ENCODE measurements at places on chromosomes 6 and 20.

DNA sequence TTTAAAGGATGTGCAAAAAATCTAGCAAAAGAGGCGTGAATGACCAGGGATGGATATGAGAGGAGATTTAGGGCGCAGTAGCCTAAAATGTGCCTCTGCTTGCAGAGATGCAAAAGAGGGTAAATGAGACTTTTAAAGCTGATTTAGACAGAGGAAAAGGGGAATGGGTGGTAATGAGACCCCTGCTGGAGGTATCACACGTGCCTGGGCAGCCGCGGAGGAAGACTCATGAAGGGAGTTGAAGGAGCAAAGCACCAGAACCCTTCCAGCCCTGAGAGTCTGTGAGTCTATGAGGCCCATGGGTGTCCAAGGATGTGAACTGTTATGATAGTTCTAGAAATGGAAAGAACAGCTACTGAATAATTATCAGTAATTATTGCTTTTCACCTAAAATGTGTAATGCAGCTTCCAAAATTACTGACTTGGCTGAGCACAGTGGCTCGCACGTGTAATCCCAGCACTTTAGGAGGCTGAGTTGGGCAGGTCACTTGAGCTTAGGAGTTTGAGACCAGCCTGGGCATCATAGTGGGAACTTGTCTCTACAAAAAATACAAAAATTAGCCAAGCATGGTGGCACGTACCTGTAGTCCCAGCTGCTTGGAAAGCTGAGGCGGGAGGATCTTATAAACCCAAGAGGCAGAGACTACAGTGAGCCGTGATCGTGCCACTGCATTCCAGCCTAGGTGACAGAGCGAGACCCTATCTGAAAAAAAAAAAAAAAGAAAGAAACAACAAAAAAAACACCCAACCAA, 38.2 kb upstream of the TIAM2 start:
- no peak for DNase-seq

GRCh38 chr6:56156643-56157042, 90.7 kb downstream of the COL21A1 start:
- DNase-seq: no peak

- DNase-seq: no peak
Observed at GRCh38 chr6:123967905-123968304, 164.2 kb downstream of the NKAIN2 start.

DNA sequence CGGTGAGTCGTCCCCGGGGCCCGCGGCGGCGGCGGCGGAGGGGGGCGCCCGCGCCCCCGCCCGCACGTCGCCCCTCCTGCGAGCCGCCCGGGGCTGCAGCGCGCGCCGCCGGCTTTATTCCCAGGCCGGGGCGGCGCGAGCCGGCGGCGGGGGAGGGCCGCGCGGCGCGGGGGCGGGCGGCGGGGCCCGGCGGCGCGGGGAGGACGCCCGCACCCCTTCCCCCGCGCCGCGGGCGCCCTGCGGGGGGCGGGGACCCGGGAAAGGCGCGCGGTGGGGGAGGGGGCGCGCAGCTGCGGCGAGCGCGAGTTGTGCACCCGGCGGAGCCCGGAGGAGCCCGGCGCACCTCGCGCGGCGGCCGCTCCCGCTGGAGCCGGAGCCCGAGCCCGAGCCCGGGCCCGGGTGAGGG, 646 bp downstream of the HMGA1 start:
- no peak for DNase-seq

DNA sequence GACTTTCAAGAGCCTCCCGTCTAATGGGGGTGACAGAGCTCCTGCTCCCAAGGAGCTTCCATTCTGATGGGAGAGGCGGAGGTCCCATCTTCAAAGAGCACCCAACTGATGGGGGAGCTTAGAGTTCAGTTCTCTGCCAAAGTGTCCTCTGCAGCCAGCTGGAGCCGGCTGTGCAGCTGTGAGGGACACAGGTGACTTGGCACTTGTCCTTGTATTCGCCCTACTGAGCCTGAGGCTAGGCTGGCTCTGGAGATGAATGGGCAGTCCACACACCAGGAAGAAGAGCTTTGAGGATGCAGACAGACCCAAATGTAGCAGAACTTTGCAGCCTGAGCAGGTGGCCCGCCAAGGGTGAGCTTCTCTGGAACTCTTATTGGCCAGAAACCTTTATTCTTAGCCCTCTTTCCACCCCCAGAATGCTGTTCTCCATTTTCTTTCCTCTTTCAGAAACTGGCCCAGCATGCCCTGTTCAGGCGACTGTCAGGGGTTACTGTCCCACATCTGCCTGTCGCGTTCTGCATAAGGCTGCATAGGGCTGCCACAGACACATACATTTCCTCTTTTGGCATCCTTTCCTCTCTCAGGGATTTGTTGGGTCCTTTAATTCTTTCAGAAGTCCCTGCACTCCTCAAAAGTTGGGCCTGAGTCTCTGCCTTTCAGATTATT, 108.7 kb upstream of the LRFN2 start:
- no peak for DNase-seq

- DNase-seq: no peak
Observed at GRCh38 chr6:12066297-12066696, 54.2 kb downstream of the HIVEP1 start.

- no peak for DNase-seq
Observed at GRCh38 chr6:156804402-156804801, 27.2 kb downstream of the ARID1B start.

DNA sequence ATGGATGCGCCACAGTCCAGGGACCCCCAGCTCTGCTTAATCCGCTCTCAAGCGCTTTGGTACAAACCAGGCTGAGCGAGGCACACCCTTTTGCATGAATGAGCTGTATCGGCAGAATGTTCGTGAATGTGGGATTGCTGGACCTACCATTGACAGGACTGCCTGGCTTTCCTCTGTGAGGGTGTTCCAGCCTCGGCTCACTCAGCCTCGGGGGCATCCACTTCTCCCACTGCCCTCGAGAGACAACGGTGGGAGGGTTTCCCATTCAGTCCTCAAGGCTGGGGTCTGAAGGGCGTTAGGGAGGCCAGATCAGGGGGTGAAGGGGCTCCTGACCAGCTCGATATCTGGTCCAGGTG, 17.4 kb downstream of the MDFI start:
- no peak for DNase-seq

- no peak for DNase-seq
Observed at GRCh38 chr20:61569825-61570224, 317.8 kb downstream of the CDH4 start.

DNA sequence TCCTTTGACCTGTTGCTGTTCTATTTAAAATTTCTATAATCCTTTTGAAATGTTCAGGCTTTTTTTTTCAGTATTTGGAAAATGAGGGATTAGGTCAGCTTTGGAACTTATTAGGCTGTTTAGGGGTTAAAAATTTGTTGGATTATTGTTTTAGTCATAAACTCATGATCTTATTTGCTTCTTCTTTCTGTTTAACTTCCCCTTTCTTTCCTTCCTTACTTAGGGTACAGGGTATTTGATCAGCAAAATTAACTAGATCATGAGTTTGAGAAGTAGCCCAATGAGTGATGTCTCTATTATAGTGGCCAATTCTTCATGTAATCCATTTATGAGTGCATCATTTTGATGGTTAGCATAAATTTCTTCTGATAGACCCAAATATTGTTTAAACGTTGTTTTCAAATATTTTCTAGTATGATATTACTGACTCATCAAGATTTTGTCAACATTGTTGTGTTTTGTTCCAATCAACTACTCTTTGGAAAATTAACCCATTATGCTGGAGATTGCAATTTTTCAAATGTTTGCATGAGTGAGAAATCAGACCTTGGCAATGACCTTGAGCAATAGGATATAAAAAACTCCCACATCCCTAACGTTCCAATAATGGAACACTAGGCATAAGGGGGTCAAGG, 94.4 kb downstream of the OTOR start:
- DNase-seq: no peak

DNA sequence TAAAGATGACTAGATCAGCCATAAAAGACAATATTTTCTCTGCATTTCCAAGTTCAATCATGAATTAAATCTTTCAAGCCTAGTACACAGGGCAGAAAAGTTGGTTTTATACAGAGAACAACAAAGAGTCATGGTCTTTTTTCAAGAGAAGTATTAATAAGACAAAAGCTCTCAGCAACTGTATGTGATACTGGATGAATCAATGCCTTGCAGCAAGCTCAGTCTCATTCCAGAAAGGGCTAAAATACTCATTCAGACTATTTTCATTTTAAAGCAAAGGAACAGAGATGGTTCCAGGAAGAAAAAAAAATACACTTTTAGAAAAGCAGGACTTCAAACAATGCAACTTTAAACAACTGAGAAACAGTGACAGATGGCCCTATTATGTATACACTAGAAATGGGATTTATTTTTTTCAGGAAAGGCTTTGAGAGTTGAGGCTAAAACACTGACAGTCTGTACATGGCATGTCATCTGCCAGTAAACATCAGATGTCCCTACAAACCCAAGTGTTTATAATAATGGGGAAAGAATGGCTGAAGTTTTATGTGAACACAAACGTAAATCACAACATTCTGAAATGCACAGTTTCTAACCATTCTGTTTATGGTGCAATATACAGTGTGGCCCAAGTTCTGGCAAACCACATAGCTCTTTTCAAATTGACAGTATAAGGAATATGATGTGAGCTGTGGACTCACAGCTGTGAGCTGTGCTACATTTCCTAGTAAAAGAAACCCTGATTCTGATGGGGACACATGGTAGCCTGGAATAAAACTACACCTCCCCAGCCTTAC, 114.3 kb upstream of the DST start:
- no peak for DNase-seq

GRCh38 chr6:170130771-170131241, 160.1 kb downstream of the DLL1 start:
- DNase-seq: peak; percentile 16

DNA sequence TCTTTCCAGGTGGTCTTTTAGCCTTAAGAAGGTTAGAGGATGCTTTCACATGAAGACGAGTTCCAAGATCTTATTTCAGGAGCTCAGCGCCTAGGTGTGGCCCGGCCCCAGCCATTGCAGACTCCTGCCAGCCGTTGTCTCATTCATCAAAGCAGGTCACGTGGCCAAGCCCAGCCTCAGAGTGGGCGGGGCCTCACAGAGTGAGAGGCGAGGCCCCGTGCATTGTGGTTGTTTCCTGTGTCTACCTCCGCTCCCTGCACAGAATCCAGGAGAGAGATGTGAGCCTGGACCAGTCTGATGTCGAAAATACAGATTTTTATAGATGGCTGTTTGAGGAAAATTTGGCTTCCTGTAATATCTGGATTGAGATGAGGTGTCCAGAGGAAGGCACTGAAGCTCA, 49.2 kb upstream of the CST5 start:
- DNase-seq: no peak

DNA sequence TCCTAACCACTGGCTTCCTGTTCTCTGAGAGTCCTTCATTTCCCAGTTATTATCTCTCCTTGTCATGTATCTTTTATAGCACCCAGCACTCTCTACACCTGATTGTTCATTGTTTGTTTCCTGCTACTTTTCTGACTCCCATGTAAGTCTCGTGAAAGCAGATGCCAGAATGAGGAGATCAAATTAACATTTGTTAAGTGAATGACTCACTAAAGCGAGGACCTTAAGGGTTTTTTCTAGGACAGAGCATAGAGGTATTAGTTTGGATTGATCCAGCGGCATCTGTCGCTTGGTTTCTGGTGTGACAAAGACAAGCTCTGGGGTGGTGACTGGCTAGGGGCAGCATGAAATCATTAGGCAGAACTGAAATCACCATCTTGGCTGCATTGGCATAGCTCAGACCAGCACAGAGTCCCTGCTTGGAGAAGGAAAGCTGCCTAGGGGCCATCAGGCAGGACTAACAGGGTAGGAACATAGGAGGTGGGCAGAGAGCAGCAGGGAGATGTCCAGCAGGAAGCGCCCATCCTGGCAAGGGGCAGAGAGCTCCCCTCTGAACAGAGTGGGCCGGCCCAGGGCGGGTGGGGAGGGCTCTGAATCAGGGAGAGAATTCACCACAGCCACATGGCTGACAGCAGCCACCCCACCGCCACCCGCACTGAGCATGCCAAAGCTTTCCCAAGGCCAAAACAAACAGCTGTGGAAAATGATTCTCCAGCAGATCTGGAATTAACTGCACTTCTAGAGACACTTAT, 97.1 kb upstream of the CEP85L start:
- peak; percentile 86 for DNase-seq

- peak; percentile 29 for DNase-seq
Observed at GRCh38 chr6:33073431-33073871, at the start of gene HLA-DPA1. Gene HLA-DPA1 (minus strand): TSS chr6:33073649.

GRCh38 chr20:14406495-14406894, 69.1 kb upstream of the FLRT3 start:
- no peak for DNase-seq

GRCh38 chr6:112044196-112044595, 9.7 kb upstream of the CCN6 start:
- DNase-seq: no peak

GRCh38 chr6:77466451-77467437, 3.5 kb upstream of the HTR1B start:
- peak; percentile 21 for DNase-seq

DNA sequence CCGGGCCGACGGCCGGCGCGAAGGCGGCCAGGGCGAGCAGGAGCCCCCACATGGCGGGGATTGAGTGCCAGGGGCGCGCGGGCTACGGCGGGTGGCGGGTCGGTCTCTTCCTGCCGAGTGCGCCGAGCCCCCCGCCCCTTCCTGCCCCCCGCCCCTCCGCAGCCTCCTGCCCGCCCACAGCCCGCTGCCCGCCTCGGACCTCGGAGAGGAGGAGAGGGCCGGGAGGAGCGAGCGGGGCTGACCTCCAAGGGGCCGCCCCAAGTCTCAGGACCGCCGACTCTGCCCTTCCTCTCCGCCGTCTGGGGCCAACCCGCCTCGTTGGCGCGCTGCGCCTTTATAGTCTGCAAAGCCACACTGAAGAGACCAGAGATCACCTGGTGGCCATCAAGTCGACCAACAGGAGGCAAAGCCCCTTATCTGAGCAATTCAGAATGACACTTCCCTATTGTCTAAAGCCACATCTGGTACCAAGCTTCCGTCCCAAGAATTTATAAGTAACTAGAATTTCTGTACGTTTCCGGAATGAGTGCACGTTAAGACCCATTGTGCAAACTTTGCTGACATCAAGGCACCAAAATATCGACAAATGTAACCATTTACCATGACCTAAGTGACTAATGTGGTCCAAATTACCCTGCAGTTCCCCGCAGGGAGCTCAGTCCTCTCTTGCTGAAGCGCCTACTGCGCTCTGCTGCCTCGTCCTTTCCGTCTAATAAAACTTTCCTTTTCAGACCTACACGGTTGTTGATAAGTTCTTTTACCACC, at the start of gene CPXM1:
Gene CPXM1 (minus strand): TSS at position 107 of the 765 bp plus-strand sequence. CDS start 55 bp downstream, at position 52.
- peak; percentile 80 for DNase-seq

DNA sequence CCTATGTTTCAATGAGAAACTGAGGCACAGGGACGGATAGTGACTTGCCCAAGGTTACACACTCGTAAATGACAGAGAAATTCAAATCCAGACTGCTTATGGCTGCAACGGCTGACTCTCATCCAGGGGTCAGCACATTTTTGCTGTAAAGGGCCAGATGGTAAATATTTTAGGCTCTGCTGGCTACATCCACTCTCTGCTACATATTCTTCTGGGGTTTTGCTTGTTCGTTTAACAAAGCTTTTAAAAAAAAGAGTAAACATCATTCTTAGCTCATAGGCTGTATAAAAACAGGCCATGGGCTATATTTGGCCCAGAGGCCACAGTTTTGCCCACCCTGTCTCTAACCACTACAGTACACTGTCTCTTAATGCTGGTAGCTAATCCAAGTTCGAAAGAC, 103.4 kb downstream of the PREX1 start:
- no peak for DNase-seq

All from femur (tissue), 1 donor.